ENCODE measurements at places on chromosomes 6 and 20.

- no peak for DNase-seq
Observed at GRCh38 chr20:9200196-9200595, 131.3 kb downstream of the PLCB4 start.

DNA sequence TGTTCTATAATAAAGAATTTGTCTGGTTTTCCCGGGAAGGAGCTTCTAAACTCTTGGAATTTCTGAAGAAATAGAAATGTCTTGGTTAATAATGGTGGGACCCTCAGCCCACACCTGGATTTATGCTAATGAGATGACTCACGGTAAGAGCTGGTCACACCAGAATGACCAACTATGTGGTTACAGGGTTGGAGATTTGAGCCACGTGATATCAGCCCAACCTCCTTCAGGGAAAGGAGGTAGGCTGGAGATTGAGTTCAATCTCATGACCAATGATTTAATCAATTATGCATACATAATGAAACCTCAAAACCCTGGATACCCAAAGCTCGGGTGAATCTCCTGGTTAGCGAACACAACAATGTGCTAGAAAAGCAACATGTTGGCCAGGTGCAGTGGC lies 22.1 kb upstream of the CDKN1A start:
- DNase-seq, result no peak

GRCh38 chr6:14858808-14859207 lies 387.1 kb upstream of the JARID2 start:
- DNase-seq, result no peak

DNA sequence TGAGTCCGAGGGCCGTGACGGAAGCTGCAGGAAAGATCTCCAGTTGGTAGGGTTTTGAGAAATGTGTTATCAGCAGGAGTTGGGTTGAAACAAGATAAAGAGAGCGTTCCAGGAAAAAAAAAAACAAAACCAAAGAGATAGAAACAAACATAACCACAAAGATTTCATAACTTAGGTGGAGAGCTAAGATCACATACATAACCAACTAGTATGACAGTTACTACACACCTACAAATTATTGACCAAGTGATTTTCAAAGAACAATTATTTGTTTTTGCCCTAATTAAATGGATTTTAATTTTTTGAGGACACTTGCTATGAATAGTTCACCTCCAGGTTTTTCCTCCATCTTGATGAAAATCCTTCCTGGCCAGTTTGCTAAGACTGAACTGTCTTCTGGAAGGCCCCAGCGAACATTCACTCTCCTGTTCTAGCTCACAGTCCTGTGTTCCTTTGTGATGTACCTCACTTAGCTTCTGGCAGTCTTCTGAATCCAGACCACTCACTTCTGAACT lies 69.4 kb downstream of the SNX9 start:
- DNase-seq, result no peak

DNA sequence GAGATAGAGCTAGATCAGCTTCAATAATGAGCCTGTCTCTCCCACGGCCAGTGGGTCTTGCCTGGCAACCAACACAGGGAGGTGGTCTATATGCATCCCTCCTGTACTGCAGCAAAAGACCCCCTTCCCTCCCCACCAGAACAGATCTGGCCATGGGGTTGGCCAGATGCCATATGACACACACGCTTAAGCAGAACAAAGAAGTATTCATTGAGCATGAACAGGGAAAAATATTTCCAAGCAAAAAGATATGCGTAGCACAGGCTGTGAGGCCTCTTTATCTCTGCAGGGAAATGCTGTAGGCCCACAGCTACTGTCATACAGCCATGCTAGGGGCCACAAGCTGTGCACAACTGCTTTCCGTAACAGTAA lies 73.4 kb upstream of the NRSN1 start:
- no peak for DNase-seq

GRCh38 chr20:12391099-12391498 lies 473.4 kb downstream of the BTBD3 start:
- no peak for DNase-seq

- DNase-seq, result no peak
Observed at GRCh38 chr6:138246650-138247440, 28.6 kb upstream of the PBOV1 start.

DNA sequence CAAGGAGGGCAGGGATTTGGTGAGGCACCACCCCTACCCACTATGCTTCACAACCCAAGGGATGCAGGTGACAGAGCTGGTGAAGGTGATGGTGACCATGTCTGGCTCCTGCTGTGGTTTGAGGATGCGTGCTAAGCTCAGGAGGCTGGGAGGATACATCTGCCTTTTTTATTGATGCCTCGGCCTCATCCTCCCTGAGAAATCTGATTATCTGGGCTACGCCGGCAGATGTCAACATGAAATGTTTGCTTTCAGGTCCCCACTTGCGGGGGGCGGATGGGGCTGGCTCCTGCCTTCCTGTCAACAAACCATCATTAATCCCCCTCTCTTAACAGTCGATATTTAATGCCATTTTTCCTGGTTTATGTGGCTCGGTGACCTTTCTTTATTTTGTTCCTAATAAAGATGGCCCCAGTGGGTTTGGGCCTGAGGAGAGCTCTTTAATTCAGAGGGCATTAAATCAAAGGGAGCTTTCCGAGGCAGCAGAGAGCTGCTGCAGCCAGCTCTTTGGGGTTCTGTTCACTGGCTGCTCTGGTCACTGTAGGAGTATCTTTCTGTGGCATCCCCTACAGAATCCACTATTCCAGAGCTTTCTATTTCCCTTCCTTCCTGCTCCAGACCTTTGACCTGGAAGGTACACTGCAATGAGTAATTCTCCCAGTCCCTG lies 33.5 kb upstream of the LRFN2 start:
- no peak for DNase-seq

GRCh38 chr6:7188492-7188891 lies 80.7 kb downstream of the RREB1 start:
- DNase-seq, result no peak

DNA sequence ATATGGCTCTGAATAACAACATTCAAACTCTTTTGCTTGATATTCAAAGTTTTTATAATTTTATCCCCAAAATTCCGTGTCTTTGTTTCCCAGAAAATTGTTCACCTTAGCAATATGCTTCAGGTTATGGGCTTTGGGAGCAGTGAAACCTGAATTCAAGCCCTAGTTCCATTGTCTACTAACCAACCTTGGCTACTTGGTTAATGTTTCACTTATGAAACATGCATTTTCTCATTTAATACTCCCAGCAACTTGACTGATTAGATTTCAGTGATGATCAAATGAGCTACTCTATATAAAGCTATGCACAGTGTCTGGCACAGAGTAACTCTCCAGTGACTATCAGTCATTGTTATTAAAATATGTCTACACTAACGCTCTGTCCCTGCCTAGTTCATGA lies 192.2 kb upstream of the TENT5A start:
- no peak for DNase-seq

DNA sequence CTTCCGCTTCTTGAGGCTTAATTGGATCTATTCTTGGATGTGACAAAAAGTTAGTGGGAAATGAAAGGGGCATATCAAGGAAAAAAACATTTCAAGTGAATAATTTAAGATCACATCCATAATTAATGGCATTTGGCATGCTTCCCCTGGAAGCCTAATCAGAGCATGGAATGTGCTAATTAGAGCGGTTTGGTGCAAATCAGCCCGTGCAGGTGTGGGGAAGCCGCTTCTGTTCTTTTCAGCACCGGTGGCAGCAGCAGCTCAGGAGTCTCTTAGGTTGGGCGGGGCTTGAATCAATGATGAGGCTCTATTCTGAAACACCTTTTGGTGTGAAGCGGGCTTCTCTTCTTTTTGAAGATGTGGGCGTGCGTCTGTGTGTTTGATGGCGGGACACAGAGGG lies 301.2 kb downstream of the LRFN2 start:
- DNase-seq, result no peak

DNA sequence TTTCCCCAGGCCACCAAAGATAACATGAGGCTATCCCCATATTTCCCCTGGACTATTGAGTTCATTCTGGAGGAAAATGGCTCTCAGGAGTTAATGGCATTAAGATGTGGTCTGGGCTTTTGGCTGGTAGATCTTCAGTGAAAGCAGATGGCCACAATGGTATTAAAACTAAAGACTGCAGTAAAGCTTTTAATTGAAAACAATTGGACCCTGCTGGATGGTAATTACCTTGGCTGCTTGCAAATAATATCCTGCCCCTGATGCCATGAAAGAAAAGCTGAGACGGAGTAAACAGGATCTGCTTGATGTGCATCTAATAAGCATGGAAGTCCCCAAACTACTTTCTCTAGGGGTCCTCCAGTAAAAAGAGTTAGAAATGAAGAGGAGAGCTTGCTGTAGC lies 255.8 kb downstream of the QKI start:
- no peak for DNase-seq

DNA sequence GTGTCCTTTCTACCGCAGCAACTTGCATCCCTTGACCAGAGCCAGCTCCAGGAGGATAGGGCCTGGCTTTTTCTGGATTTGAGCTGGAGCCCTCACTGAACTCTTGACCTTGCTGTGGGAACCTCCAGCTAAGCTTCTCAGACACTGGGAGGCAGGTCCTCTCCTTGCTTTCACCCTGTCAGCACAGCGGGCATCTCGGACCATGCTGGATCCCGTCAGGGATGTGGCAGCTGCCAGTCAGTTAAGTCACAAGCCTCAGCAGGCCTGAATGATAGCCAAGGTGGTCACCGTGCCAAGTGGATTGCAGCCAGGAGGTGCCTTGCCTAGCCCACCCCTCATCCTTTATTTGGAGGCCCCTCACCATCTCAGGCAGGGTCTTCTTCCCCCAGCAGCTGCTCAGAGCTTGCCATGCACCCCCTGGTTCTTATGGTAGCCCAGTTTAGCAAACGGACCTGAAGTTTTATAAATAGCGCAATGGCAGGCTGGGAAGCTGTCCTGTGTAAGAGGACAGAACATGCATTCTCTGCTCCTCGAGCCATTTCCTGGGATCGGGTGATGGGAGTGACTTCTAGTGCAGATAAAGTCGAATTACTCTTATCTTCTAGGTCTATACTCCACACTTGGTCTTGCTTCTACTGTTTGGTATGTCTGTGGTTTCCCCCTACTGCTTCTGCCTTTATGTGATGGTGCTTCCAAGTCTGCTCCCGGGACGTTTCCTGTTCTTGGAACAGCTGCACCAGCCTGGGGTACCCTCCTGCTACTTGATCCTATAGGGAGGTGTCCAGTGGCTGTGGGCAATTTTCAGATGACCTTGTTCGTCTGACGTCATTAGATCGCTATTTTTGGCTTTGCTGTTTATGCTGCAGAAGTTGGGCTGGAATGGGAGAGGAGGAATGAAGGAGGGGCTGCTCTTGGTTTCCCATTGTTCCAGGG lies 7.1 kb upstream of the MYLK2 start:
- DNase-seq, result no peak

- no peak for DNase-seq
Observed at GRCh38 chr6:17505062-17505476, 95.0 kb upstream of the FAM8A1 start.

DNA sequence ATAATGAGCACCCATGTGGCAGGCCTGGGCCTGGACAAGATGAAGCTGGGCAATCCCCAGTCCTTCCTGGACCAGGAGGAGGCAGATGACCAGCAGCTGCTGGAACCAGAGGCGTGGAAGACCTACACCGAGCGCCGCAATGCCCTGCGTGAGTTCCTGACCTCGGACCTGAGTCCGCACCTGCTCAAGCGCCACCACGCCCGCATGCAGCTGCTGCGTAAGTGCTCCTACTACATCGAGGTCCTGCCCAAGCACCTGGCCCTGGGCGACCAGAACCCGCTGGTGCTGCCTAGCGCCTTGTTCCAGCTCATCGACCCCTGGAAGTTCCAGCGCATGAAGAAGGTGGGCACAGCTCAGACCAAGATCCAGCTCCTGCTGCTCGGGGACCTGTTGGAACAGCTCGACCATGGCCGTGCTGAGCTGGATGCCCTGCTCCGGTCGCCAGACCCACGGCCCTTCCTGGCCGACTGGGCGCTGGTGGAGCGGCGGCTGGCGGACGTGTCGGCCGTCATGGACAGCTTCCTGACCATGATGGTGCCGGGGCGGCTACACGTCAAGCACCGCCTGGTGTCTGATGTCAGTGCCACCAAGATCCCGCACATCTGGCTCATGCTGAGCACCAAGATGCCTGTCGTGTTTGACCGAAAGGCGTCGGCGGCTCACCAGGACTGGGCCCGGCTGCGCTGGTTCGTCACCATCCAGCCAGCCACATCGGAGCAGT lies 1.9 kb downstream of the FNDC11 start:
- DNase-seq, result no peak

DNA sequence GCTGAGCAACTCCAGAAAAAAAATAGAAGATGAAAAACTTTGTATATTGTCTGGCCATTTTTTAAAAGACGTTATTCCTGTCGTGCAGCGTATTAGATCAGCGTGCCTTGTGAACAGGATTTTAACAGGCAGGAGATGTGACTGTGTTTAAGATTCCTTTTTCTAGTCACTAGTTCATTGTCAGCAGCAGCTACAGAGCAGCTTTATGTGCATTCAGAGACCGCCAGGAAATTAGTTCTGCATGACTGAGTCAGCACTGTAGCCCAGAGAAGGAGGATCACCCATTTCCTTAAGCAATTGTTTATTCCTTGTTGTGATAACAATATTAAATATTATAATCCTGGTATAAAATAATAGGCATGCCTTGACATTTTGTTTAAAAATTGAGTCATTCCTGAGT lies 75.4 kb upstream of the ADGRB3 start:
- no peak for DNase-seq

GRCh38 chr6:159943101-159943632 lies 25.7 kb upstream of the IGF2R start:
- DNase-seq, result no peak

DNA sequence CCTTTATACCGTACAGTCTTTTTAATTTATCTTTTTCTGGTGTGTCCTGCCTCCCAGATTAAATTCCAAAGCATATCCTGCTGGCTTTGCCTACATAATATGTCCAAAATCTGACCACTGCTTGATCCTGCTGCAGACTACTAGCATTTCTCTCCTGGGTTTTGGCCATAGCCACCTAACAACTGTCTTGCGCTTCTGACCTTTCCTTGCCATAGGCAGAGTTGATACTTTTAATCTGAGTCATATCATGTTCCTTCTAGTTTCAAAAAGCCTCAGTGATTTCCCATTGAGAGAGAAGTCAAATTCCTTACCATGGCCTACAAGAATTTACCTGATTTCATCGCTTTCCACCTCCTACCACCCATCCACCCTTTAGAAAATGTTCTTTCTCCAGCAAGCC lies 104.8 kb downstream of the BCKDHB start:
- no peak for DNase-seq

DNA sequence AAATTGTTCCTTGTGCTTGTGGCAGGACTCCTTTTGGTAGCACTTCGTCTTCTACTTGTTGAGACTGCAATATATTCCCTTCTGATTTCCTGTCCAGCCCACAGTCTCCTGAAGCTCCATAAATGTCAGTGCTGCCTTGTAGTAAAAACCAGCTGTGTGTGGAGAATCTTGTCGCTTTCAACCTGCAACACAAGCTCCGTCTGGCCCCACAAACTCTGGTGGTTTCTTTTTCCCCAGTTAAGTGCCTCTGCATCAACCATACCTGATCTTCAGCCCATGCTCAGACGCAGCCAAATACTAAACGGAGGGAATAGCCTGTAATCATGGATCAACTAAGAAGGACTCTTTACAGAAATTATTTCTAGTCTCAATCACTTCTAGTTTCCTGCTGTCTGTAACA lies 1133.3 kb upstream of the ADGRB3 start:
- no peak for DNase-seq

DNA sequence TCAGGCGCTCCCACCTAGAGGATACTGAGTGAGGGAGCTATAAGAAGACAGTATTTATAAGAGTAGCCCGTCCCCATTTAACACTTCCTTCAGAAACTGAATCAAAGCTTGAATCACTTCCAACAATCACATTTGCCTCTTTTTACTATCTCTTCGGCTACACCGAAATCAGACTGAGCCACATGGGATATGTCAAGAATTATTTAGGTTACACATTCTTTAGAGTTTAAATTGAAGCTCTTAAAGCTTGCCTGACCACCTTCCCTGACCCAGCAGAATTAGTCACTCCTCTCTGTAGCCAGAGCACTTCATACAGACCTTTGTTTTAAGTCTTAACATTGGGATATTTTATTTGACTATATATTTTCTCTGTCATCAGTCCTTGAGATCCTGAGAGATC lies 163.7 kb downstream of the MAFB start:
- DNase-seq, result no peak

All from spleen (tissue), 13 donors.